ENCODE measurements at places on chromosomes 2 and 18. TPM values are rescaled to one million over a fixed set of nuclear protein-coding genes. Genes with fewer than 3 reads are reported as not detected.

The RNF149 gene
- 150 TPM for total RNA-seq

The GBX2 gene
- total RNA-seq: not detected

The STON1 gene
- total RNA-seq: 1.3 TPM

DNA sequence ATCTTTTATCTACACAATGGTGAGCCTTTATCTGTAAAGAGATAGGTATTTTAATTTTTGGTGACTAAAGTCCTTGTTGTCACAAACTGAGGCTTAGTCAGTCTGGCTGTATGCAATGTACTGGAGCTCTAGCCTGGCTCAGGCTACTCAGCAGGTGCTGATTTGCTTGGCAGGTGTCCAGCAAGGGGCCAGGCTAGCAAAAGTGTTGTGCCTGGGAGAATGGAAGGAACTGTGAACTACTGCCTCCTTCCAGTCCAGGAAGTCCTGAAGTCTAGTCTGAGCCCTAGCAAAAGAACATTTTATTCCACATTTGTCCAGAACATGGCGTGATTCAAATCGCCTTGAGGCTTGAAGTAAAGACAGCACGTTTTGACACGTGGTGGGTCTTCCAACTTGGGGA is 260.5 kb downstream of the CCDC85A start:
- no peak for DNase-seq
- H3K27me3 ChIP-seq: no peaks in the 10 kb centered on the region
- H3K27ac ChIP-seq: no peak overlapping the region
- H3K4me3 ChIP-seq: no peak overlapping the region

DNA sequence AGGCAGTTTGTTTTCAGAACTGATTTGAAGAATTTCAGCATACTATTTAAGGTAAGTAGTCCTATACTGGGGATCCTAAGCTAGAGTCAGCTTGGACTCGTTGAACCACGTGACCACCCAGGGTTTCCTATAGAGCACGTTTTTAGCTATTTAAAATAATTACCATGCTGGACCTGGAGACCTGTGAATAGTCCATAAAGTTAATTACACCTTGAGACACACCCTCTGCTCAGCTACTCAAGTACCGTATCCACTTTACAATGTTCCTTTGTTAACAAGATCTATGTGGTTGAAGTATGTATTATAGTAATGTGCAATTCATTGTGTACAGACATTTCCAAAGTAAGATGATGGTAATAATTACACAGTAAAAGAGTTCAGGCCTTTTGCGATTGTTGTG is 67.6 kb downstream of the CRIM1 start:
- no peak overlapping the region for H3K4me3 ChIP-seq
- DNase-seq: no peak
- H3K36me3 ChIP-seq: no peaks in the 10 kb centered on the region
- H3K27me3 ChIP-seq: no peaks in the 10 kb centered on the region
- no peak overlapping the region for H3K27ac ChIP-seq

The CFC1 gene
- not detected for total RNA-seq

GRCh38 chr2:98909317-98910211 is 26.5 kb downstream of the CRACDL start:
- peaks cover 4% of the 10 kb centered on the region for H3K27me3 ChIP-seq
- DNase-seq: no peak
- H3K36me3 ChIP-seq: no peaks in the 10 kb centered on the region
- no peak overlapping the region for H3K27ac ChIP-seq
- H3K4me3 ChIP-seq: no peak overlapping the region

- H3K27me3 ChIP-seq: no peaks in the 10 kb centered on the region
- no peak for DNase-seq
- H3K36me3 ChIP-seq: peaks cover 45% of the 10 kb centered on the region
- peaks cover 5% of the 10 kb centered on the region for H3K4me1 ChIP-seq
- no peak overlapping the region for H3K4me3 ChIP-seq
Observed at GRCh38 chr2:113974727-113975126, 84.8 kb downstream of the ACTR3 start.

DNA sequence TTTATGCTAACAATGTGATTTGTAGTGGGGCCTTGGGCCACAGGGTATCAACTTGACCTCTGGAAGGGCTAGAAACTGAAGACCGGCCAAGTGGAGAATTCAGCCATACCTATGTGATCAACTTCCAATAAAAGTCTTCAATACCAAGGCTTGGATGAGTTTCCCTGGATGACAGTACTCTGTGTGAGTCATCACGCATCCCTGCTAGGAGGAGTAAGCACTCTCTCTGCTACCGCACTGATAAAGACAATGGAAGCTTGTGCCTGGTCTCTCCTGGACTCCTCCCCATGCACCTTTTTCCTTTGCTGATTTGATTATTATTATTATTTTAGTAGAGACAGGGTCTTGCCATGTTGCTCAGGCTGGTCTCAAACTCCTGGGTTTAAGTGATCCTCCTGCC is 58.1 kb downstream of the SKA1 start:
- H3K4me1 ChIP-seq: no peaks in the 10 kb centered on the region
- H3K4me3 ChIP-seq: no peak overlapping the region
- no peaks in the 10 kb centered on the region for H3K36me3 ChIP-seq

The TYW5 gene
- 15.0 TPM for total RNA-seq

DNA sequence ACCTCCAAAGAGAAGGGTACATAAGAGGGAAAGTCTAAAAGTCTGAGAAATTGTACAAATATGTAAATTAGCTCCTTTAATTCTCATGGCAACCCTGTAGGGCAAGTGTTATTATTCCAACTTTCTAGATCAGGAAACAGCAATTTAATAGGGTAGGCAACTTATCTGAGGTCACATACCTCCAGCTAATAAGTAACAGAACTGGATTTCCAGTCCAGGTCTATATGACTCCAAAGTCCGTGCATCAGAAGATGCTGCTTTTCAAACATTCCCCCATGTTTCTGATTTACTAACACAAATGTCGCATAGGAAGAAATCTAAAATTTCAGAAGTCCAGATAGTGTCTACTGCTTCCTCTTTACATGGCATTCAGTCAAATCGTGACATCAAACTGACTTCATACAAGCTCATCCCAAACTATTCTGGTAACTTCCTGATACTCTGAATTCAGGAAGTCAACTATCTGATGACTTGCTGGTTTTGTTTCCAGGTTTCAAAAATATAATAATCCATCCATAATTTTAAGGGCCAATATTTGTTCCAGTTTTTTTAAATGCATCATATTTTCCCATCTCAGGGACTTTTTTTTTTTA is 419.3 kb upstream of the ACVR2A start:
- no peak overlapping the region for H3K27ac ChIP-seq
- no peaks in the 10 kb centered on the region for H3K36me3 ChIP-seq
- DNase-seq: no peak
- no peak overlapping the region for H3K4me3 ChIP-seq
- H3K27me3 ChIP-seq: no peaks in the 10 kb centered on the region

DNA sequence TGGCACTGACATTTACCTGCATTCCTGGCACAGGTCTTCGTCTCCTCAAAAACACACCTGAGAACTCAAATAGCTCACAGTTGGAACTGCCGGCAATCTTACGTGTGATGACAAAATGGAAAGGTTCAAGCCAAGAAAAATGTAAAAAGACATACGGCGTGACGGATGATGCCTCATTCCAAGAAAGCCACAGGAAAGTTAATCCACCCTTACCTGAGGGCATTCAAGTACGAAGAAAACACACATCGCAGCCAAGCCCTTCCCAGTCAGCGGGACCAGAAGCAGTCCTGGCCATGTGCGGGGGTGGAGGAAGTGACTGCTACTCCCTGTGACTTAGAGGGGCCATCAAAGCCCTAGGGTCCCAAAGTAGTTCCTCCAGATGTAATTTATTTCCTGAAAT is 986.3 kb upstream of the CELF4 start:
- H3K27ac ChIP-seq: no peak overlapping the region
- H3K36me3 ChIP-seq: no peaks in the 10 kb centered on the region
- no peaks in the 10 kb centered on the region for H3K27me3 ChIP-seq
- no peaks in the 10 kb centered on the region for H3K4me1 ChIP-seq
- no peak for DNase-seq

DNA sequence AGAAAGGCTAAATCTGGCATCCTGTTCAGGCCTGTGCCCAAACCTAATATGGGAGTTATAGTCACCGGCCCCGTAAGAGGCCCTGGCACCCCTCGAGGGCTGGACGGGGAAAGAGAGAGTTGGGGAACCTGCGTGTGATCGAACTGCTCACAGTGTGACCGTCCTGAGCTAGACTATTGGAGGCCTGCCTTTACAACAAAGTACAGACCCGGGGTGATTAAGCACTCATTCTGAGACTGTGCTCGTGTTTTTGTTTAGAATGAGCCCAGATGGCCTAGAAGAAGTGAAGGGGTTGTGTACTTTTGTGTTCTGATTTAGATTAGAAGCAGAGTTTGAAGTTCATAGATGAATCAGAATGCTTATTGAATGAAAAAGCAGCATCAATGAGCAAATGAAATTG is 115.3 kb downstream of the ACOXL start:
- no peak overlapping the region for H3K4me3 ChIP-seq
- no peaks in the 10 kb centered on the region for H3K27me3 ChIP-seq
- H3K4me1 ChIP-seq: peaks cover 33% of the 10 kb centered on the region

DNA sequence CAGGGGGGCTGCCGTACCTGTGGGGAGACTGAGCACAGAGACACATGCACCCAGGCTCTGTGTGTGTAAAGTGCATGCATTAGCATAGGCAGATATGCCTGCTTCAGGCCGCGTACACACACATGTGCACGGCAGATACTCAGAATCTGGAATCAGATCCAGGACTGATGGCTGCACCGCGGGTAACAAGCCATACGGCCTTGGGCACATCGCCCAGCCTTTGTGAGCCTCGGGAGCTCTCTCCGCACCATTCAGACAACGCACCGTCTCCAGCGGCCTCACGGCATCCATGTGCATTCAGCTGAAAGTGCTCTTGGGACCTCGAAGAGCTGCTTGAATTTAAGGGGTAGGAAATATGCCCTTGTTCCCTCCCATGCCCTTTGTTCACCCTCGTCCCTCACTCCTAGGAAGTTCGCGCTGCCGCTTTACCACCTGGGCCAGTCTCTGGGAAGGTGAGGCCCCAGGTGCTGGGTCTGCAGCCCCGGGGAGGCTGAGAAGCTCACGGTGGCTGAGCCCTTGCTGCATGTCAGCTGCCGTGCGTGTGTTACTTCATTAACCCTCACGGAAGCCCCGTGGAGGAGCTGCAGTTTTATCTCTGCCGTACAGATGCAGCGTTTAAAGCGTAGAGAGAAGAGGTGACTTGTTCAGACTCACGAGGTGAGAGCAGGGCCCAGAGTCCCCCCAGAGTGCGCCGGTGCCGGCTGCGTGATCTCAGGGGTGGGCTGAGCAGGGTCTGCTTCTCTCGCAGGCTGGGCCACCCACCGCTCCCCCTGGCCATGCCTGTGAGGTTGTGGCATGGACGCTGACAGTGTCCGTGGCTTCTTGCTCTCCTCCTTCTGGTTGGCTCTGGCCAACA is 377.7 kb upstream of the MYT1L start:
- peaks cover 11% of the 10 kb centered on the region for H3K4me1 ChIP-seq
- H3K27me3 ChIP-seq: no peaks in the 10 kb centered on the region
- no peak overlapping the region for H3K27ac ChIP-seq
- DNase-seq: no peak
- H3K4me3 ChIP-seq: no peak overlapping the region

GRCh38 chr2:257429-257828 is 6.4 kb downstream of the SH3YL1 start:
- no peaks in the 10 kb centered on the region for H3K27me3 ChIP-seq
- H3K36me3 ChIP-seq: no peaks in the 10 kb centered on the region
- H3K27ac ChIP-seq: no peak overlapping the region
- H3K4me1 ChIP-seq: no peaks in the 10 kb centered on the region

The CDCA7 gene
- 1.6 TPM for total RNA-seq

- no peaks in the 10 kb centered on the region for H3K36me3 ChIP-seq
- peak within 1 kb of the TSS; percentile 53 for H3K4me3 ChIP-seq
- no peaks in the 10 kb centered on the region for H3K27me3 ChIP-seq
Observed at GRCh38 chr18:26133652-26134051, at the start of gene PSMA8. PSMA8 (plus strand) TSS chr18:26133869; CDS start chr18:26133966, 97 bp downstream.

DNA sequence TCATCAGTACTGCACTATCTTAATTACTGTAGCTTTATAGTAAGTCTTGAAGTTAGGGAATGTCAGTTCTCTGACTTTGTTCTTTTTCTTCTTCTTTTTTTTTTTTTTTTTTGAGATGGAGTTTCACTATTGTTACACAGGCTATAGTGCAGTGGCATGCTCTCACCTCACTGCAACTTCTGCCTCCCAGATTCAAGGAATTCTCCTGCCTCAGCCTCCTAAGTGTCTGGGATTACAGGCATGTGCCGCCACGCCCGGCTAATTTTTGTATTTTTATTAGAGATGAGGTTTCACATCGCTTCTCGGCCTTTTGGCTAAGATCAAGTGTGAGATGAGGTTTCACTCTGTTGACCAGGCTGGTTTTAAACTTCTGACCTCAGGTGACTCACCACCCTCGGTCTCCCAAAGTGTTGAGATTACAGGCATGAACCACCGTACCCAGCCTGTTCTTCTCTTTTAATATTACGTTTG is 41.9 kb upstream of the TANC1 start:
- H3K27me3 ChIP-seq: no peaks in the 10 kb centered on the region
- no peaks in the 10 kb centered on the region for H3K4me1 ChIP-seq
- no peak overlapping the region for H3K27ac ChIP-seq
- no peak overlapping the region for H3K4me3 ChIP-seq
- H3K36me3 ChIP-seq: no peaks in the 10 kb centered on the region
- DNase-seq: no peak

The SERPINB2 gene
- 0.25 TPM for total RNA-seq

GRCh38 chr2:72090271-72090720 is 57.4 kb downstream of the CYP26B1 start:
- H3K27me3 ChIP-seq: no peaks in the 10 kb centered on the region
- H3K4me3 ChIP-seq: no peak overlapping the region
- no peak overlapping the region for H3K27ac ChIP-seq

DNA sequence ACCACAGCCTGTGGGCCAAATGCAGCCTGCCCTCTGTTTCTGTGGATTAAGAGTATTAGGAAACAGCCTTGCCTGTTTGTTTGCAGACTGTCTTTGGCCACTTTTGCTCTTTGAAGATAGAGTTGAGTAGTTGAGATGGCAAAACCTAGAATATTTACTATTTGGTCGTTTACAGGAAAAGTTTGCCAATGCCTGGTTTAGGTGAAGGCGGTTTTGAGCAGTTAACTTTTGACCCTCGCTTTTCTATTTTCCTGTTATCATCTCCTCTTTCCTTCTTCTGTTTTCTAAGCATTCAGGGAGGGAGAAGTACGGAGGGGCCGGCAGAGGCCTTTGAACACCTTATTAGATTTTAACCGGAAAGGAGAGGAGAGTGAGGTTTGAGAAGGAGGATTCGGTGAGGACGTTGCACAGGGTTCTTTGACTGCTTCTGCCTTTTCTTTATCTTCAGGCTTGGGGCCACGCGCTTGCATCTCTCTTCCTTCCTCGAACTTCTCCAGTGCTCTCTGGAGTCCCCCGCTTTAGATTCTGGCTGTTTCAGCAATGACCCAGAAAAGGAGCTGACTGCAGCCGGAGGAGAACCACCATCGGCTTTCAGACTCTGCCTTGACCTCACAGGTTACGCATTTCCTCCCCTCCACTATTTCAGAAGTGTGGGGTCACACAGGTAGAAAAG is 39.2 kb downstream of the IL1R2 start:
- H3K4me3 ChIP-seq: no peak overlapping the region
- peaks cover 25% of the 10 kb centered on the region for H3K4me1 ChIP-seq
- no peaks in the 10 kb centered on the region for H3K36me3 ChIP-seq
- DNase-seq: no peak
- H3K27ac ChIP-seq: no peak overlapping the region
- no peaks in the 10 kb centered on the region for H3K27me3 ChIP-seq

The KCNJ13 gene
- not detected for total RNA-seq

The KCNG2 gene
- not detected for total RNA-seq

- peaks cover 4% of the 10 kb centered on the region for H3K36me3 ChIP-seq
- no peak for DNase-seq
- no peaks in the 10 kb centered on the region for H3K27me3 ChIP-seq
- no peak overlapping the region for H3K4me3 ChIP-seq
- H3K27ac ChIP-seq: no peak overlapping the region
Observed at GRCh38 chr2:241851325-241852115, 7.2 kb downstream of the PDCD1 start.

GRCh38 chr2:16141641-16141921 is 201.2 kb downstream of the MYCN start:
- DNase-seq: no peak
- no peaks in the 10 kb centered on the region for H3K4me1 ChIP-seq
- H3K36me3 ChIP-seq: no peaks in the 10 kb centered on the region
- H3K27ac ChIP-seq: no peak overlapping the region
- no peak overlapping the region for H3K4me3 ChIP-seq

The SP5 gene
- not detected for total RNA-seq

Data from CD4-positive, alpha-beta T cell (primary cell).